ENCODE measurements at places on chromosomes 3 and 15. TPM values are rescaled to one million over a fixed set of nuclear protein-coding genes. Genes with fewer than 3 reads are reported as not detected.

- H3K27ac ChIP-seq = peak overlapping the region; percentile 76
- no peaks in the 10 kb centered on the region for H3K36me3 ChIP-seq
- peak overlapping the region; percentile 55 for H3K4me3 ChIP-seq
- DNase-seq = no peak
- H3K27me3 ChIP-seq = no peaks in the 10 kb centered on the region
- H3K4me1 ChIP-seq = no peaks in the 10 kb centered on the region
Measured at GRCh38 chr3:50226888-50227389, 9.1 kb upstream of the GNAI2 start.

DNA sequence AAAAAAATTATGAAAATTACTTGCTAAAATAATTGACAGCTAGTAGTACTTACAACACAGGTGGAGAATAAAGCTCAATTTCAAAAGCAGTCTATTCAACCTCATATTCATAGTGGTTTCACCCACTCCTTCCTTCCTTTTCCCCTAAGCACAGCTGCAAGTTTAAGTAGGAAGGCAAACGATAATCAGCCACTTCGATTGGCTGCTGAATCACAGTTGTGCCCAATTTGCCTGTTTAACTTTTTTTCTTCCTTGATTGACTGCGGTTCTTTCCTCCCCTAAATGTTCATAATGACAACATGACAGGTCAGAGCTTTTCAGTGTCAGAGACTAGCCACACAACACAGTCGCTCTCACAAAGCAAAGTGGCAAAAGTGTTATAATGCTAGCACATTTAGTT is 468.0 kb upstream of the GBE1 start:
- H3K4me1 ChIP-seq = no peaks in the 10 kb centered on the region
- no peak overlapping the region for H3K4me3 ChIP-seq
- H3K27ac ChIP-seq = no peak overlapping the region
- no peaks in the 10 kb centered on the region for H3K27me3 ChIP-seq

- no peak overlapping the region for H3K4me3 ChIP-seq
- H3K27ac ChIP-seq = peak overlapping the region; percentile 72
- H3K4me1 ChIP-seq = no peaks in the 10 kb centered on the region
- no peaks in the 10 kb centered on the region for H3K27me3 ChIP-seq
Measured at GRCh38 chr3:195081242-195081963, 189.6 kb downstream of the XXYLT1 start.

ZCWPW2 gene
- total RNA-seq = 1.2 TPM

THBS1 gene
- total RNA-seq = 205 TPM

All from right atrium auricular region (tissue), 2 donors.